ENCODE measurements at places on chromosomes 6 and 20.

GRCh38 chr20:18588574-18588933 lies 700 bp downstream of the DTD1 start:
- no peak for DNase-seq

GRCh38 chr6:13853871-13854270 lies 39.5 kb upstream of the MCUR1 start:
- DNase-seq = no peak

- DNase-seq = no peak
These were observed 82.2 kb downstream of the TRERF1 start for GRCh38 chr6:42369568-42369967.

DNA sequence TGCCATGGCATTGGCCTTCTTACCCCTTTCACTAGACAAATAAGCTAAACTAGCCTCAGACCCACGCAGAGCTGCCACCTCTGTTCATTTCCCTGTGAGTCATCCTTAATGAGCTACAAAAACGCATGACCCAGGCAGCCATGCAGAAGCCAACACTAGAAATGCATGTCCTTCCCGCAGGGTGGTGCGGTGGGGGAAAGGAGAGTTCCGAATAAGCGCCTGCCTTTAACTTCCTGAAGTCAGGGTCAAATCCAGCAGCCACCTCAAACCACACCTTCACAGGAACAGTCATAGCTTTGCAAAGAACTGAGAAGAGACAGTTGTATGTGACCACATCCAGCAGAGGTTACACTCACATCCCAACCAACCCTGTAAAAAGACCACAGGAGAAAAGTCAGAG lies 40.4 kb downstream of the IRF4 start:
- DNase-seq = peak; percentile 32

DNA sequence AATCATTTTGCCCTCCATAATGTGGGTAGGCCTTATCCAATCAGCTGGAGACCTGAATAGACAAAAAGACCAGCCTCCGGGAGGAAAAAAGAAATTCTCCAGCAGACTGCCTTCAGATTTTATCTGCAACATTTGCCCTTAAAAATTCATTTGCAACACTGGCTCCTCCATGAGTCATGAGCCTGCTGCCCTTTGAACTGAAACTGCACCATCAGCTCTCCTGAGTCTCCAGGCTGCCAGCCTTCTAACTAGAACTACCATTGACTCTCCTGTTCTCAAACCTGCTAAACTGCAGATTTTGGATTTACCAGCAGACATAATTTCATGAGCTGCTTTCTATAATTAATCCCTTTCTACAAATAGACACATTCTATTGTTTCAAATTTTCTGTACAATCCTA lies 223.9 kb upstream of the THEMIS start:
- DNase-seq = no peak

- DNase-seq = no peak
These were observed 54.9 kb upstream of the TULP4 start for GRCh38 chr6:158257425-158257759.

DNA sequence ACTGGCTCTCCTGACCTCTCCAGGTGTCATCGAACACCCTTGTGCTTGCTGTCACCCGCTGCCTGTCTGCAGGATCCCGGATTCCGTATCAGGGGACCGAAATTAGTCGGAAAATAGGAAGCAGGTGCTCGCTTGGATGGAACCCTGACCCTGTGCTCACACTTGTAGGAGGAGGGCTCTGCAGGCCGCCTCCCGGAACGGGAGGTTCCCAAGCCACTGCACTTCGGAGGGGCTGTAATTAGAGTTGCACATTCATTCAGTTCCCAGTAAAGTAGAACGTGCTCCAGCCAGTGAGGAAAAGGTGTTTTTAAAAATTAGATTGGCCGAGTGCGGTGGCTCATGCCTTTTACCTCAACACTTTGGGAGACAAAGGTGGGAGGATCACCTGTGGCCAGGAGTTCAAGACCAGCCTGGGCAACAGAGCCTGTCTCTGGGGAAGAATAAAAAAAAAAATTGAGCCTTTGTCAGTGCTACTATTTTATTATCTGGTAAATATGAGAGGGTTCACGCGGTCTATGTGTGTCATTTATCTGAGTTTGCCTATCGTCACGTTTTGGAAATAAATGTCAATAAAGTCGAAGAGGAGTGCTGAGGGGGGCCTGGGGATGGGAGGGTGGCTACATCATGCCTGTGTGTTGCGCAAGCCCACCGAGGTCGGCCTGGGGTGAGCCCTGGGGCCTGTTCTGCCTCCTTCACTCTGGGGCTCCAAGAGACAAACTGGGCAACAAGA lies 1.5 kb upstream of the GMEB2 start:
- DNase-seq = no peak

DNA sequence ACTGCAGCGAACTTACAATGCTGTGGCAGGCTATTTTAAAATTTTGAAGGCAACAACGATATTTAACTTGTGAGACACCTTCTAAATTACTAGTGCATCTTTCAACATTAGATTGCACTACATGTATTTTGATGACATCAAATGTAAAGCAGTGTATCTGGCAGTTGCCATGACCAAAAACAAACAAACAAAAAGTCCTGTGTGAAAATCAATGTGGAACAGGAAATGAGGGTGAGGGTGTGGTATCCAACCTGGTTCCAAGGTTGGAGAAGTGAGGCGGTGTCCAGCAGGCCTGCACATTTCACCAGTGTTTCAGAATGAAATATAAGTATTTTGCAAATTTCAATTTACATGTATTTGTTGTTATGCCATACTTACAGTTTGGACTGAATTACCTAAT lies 112.0 kb downstream of the LAMP5 start:
- no peak for DNase-seq

- no peak for DNase-seq
These were observed 4.5 kb upstream of the NKAIN4 start for GRCh38 chr20:63258781-63259180.

DNA sequence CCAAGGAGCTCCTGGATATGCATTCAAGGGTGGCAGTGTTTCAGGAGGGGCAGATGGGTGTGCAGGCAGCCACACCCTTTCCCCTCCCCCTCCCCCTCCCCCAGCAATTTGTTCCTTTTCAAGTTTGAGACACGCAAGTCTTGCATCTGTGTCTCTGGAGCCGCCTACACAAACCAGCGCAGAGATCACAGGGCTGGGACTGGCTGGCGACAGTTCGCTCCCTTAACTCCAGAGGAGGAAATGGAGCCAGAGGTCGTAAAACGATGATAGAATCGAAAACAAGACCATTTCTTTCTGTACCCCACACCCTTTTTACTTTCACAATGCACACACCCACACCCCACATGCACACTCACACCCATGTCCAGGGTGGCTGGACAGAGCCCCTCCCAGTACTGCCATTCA lies 163.1 kb downstream of the LY86 start:
- no peak for DNase-seq

- no peak for DNase-seq
These were observed 202.1 kb upstream of the SNX9 start for GRCh38 chr6:157620944-157621343.

DNA sequence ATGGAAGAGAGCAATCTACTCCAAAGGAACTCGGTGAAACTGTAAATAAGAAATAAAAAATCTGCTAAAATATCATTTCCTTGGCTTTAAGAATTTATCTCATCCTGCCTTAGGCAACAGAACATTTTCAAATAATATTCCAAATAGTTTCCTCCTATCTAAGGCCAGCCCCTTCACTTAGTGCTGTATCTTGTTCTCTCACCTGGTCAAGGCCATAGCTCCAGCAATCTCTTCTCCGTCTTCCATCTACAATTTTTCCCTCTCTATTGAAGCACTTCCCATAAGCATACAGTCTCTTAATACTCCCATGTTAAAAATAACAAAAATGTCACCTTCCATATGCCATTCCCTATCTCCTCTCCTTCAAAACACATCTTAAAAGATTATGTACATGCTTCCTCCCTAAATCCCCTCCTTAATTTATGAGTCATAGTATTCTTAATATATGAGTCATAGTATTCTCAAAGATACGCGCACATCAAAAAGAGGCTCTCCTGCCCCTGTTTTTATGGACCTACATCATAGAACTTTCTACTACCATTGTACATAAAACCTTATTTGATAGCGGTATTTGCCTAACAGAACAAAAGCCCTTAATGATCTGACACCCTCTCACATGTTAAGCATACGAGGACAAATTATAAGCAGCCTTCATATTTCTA lies 146.9 kb downstream of the PDE10A start:
- DNase-seq = no peak

DNA sequence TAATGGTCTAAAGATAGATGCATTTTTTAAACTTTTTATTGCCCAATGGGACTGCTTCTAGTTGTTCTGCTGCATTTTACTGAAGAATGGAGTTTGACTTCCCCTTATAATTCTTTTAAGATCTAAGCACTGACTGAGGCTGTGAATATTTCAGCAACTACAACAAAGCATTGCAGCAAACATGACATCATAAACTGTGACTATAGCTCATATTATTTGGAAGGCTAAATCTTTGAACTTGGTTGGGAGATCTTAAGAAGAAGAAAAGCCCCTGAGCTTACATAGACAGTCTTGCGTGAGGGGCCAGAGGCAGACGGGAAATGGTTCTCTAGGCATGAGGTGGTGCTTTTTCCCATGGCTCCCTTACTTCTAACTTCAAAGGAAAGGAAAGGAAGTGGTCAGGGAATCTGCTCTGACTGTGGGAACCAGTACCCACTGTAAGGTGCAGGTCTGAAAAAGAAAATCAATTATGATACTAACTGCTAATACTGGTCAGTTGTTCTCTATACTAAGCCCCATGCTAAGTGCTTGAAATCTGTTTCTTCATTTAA lies 14.8 kb downstream of the HEY2 start:
- DNase-seq = no peak

DNA sequence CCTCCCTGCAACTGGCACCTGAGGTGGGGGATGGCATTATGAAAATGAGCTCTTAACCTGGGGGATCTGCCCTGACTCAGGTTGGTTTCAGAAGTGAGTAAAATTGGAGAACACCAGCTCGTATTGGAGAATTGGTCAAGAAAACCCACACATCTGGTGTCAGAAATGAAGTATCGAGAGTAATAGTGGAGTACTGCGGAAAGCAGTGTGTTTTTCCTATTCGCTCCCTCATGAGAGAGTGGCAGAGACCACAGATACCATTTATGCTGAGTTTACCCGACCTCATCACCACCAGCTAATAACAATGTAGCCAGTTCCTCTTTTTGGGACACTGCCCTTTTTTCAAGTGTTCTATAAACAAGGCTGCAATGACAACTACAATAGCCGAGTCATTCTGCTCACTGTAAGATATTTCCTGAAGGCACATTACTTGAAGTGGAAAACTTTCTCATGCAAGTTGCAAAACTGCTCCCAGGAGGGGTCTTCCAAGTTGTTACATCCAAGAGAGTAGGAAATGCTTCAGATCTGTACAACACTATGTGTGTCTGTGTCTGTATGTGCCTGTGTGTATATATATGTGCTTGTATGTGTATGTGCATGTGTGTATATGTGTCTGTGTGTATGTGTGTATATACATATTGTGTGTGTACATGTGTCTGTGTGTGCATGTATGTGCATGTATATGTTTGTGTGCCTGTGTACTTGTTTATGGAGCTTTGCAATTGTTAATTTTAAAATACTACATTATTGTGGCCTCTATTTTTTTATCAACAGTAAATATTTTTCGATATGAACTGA lies 106.0 kb upstream of the CST7 start:
- DNase-seq = no peak

DNA sequence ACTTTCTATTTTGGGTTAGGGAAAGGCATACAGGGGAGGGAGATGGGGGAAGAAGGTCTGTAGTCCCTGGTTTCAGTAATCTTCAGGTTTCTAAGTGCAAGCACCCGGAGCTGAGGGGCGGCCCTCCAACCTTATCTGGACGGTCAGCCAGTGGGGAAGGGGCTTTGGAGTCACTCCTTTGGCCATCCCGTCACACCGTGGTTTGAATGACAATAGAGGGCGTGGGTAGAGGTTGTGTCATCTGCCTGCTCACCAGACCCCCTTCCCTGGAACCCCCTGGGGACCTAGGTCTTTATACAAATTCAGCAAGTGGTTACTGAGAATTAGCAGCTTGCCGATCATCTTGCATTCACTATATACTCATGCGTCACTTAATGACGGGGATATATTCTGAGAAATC lies 29.1 kb downstream of the STK35 start:
- DNase-seq = no peak

GRCh38 chr20:51958099-51959065 lies 156.1 kb upstream of the SALL4 start:
- no peak for DNase-seq

GRCh38 chr6:47669684-47670513 lies 28.5 kb upstream of the ADGRF4 start:
- DNase-seq = no peak

GRCh38 chr6:14542670-14543366 lies 425.2 kb downstream of the CD83 start:
- no peak for DNase-seq

DNA sequence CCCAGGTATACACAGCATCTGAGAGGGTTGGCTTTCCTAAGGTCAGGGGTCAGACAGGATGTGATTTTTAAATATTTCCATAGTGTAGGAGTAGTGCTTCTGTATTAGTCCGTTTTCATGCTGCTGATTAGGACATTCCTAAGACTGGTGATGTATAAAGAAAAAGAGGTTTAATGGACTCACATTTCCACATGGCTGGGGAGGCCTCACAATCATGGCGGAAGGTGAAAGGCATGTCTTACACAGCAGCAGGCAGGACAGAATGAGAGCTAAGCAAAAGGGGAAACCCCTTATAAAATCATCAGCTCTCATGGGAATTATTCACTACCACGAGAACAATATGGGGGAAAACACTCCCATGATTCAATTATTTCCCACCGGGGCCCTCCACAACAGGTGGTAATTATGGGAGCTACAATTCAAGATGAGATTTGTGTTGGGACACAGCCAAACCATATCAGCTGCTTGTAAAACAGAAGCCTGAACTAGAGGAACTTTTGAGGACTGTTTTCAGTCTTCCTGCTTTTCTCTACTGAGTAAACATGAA lies 91.0 kb upstream of the MEI4 start:
- no peak for DNase-seq

DNA sequence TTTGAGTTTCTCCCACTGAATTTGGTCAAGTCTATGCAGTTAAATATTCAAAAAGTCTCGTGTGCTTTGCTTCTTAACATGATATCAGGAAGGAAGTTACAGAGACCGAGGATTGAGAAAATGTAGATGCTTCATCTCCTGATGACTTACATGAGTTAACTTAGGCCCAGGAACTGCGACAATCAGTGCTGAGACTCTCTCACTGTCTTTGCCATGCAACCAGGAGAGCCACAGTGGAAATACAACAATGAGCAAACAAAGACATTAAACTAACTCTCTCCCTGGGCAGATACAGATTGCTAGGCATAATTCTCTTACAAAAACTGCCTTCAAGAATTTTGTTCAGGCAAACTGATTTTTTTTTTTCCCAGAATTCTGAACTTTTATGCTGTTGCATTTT lies 440.6 kb upstream of the EPHA7 start:
- no peak for DNase-seq

GRCh38 chr6:54431466-54431865 lies 123.2 kb downstream of the TINAG start:
- no peak for DNase-seq

DNA sequence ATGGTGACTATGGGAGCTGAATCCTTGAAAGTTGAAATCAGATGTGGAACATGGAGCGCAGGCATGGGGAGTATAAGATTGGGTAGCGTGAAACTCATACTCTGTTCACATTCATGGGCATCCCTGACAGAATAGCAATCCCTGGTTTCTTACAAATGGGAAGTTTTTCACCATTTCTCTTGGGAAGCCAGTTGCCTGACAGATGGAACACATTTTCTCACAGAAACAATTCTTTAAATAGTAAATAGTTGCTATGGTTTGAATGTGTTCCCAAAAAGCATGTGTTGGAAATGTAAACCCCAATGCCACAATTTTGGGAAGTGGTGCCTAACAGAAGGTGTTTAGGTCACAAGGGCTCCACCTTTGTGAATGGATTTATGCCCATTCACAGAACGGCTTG lies 262.8 kb upstream of the HS3ST5 start:
- no peak for DNase-seq
